A549 treated with CpdA at 1 μM for 4 hours (cell line): ENCODE measurements at places on chromosomes 7 and 10. TPM values are rescaled to one million over a fixed set of nuclear protein-coding genes. Genes with fewer than 3 reads are reported as not detected.

The FAM131B gene
- 0.48 to 0.73 TPM (median 0.54 TPM) in 5 replicates for total RNA-seq

The FAM25A gene
- total RNA-seq = 1.1 TPM in 1 of 5 replicates, not detected in the others

The CPA2 gene
- total RNA-seq = 0.08 to 0.20 TPM (median 0.09 TPM) in 3 of 5 replicates, not detected in the others

The GRM8 gene
- total RNA-seq = 0.11 to 0.15 TPM in 2 of 5 replicates, not detected in the others

The AKR1E2 gene
- 6.0 to 9.2 TPM (median 7.5 TPM) in 5 replicates for total RNA-seq

The CASTOR2 gene
- total RNA-seq = 2.3 to 3.2 TPM (median 2.8 TPM) in 5 replicates

The ELN gene
- total RNA-seq = 0.07 to 0.13 TPM (median 0.09 TPM) in 4 of 5 replicates, not detected in the other

The CALHM1 gene
- not detected in 5 replicates for total RNA-seq

The CTAGE4 gene
- not detected in 5 replicates for total RNA-seq

The H2BK1 gene
- total RNA-seq = not detected in 5 replicates

The OR6B1 gene
- not detected in 5 replicates for total RNA-seq

The CHCHD2 gene
- 555 to 740 TPM (median 676 TPM) in 5 replicates for total RNA-seq

The TMEM60 gene
- total RNA-seq = 22.6 to 27.1 TPM (median 25.5 TPM) in 5 replicates

The CRCP gene
- total RNA-seq = 24.7 to 36.1 TPM (median 25.8 TPM) in 5 replicates

The LRRC18 gene
- not detected in 5 replicates for total RNA-seq

The CDH23 gene
- 2.0 to 2.9 TPM (median 2.2 TPM) in 5 replicates for total RNA-seq

The PNLIPRP3 gene
- not detected in 5 replicates for total RNA-seq

The OR2A12 gene
- not detected in 5 replicates for total RNA-seq

The TRIM50 gene
- total RNA-seq = not detected in 5 replicates

The GIMAP4 gene
- not detected in 5 replicates for total RNA-seq

The GOLGA7B gene
- total RNA-seq = 3.6 to 6.0 TPM (median 4.7 TPM) in 5 replicates

The NUTM2A gene
- 0.07 to 0.16 TPM (median 0.10 TPM) in 4 of 5 replicates, not detected in the other for total RNA-seq

The DNAAF5 gene
- 38.1 to 50.6 TPM (median 45.8 TPM) in 5 replicates for total RNA-seq

The PRKCQ gene
- 4.0 to 5.1 TPM (median 4.4 TPM) in 5 replicates for total RNA-seq

The MSMB gene
- not detected in 5 replicates for total RNA-seq

The STEAP1 gene
- 13.4 to 15.6 TPM (median 14.5 TPM) in 5 replicates for total RNA-seq

The FKBP9 gene
- 73.8 to 142 TPM (median 84.9 TPM) in 5 replicates for total RNA-seq

The TCAF2 gene
- total RNA-seq = 0.16 to 0.36 TPM (median 0.24 TPM) in 5 replicates

The FGFBP3 gene
- 1.6 to 2.7 TPM (median 2.4 TPM) in 5 replicates for total RNA-seq

The CAMK1D gene
- total RNA-seq = 6.3 to 8.0 TPM (median 7.6 TPM) in 5 replicates

The PHKG1 gene
- 0.39 to 1.2 TPM (median 0.41 TPM) in 5 replicates for total RNA-seq

The TMEM213 gene
- total RNA-seq = not detected in 5 replicates

The BAMBI gene
- 13.6 to 20.5 TPM (median 18.8 TPM) in 5 replicates for total RNA-seq

The VGF gene
- total RNA-seq = 9.0 to 22.7 TPM (median 16.6 TPM) in 5 replicates

The GPR26 gene
- not detected in 5 replicates for total RNA-seq

The PRPS1L1 gene
- total RNA-seq = not detected in 5 replicates

The TMEM273 gene
- total RNA-seq = not detected in 5 replicates

The HMX2 gene
- total RNA-seq = 0.10 to 0.18 TPM (median 0.16 TPM) in 4 of 5 replicates, not detected in the other

The MMD2 gene
- total RNA-seq = not detected in 5 replicates

The NOLC1 gene
- 180 to 198 TPM (median 191 TPM) in 5 replicates for total RNA-seq

The HNRNPF gene
- 311 to 349 TPM (median 341 TPM) in 5 replicates for total RNA-seq

The NPY4R gene
- 30.0 to 47.6 TPM (median 39.4 TPM) in 5 replicates for total RNA-seq

The PPP1R3C gene
- 13.1 to 16.9 TPM (median 15.9 TPM) in 5 replicates for total RNA-seq

The NODAL gene
- not detected in 5 replicates for total RNA-seq

The SLIT1 gene
- 0.05 to 0.17 TPM (median 0.07 TPM) in 5 replicates for total RNA-seq

The DIP2C gene
- total RNA-seq = 5.7 to 8.2 TPM (median 7.6 TPM) in 5 replicates

The PRSS37 gene
- total RNA-seq = not detected in 5 replicates

The GJD4 gene
- total RNA-seq = 0.09 TPM in 1 of 5 replicates, not detected in the others

The TUBAL3 gene
- 0.24 to 0.49 TPM (median 0.31 TPM) in 5 replicates for total RNA-seq

The C10orf67 gene
- total RNA-seq = 0.05 to 0.22 TPM (median 0.10 TPM) in 3 of 5 replicates, not detected in the others

The TNS3 gene
- total RNA-seq = 72.5 to 87.3 TPM (median 84.6 TPM) in 5 replicates

The HYAL4 gene
- 0.08 to 0.13 TPM (median 0.09 TPM) in 3 of 5 replicates, not detected in the others for total RNA-seq

The LIPN gene
- total RNA-seq = not detected in 5 replicates

The ETV1 gene
- 2.5 to 3.4 TPM (median 2.7 TPM) in 5 replicates for total RNA-seq

The ENKUR gene
- 0.09 to 0.29 TPM (median 0.22 TPM) in 4 of 5 replicates, not detected in the other for total RNA-seq
